HuH-7.5 (cell line): ENCODE measurements at places on chromosomes 2 and 18.

- no peak for DNase-seq
Observed at GRCh38 chr18:59357928-59358327, 1.1 kb downstream of the LMAN1 start.

- DNase-seq, result no peak
Observed at GRCh38 chr18:32803568-32803967, 30.7 kb upstream of the KLHL14 start.

DNA sequence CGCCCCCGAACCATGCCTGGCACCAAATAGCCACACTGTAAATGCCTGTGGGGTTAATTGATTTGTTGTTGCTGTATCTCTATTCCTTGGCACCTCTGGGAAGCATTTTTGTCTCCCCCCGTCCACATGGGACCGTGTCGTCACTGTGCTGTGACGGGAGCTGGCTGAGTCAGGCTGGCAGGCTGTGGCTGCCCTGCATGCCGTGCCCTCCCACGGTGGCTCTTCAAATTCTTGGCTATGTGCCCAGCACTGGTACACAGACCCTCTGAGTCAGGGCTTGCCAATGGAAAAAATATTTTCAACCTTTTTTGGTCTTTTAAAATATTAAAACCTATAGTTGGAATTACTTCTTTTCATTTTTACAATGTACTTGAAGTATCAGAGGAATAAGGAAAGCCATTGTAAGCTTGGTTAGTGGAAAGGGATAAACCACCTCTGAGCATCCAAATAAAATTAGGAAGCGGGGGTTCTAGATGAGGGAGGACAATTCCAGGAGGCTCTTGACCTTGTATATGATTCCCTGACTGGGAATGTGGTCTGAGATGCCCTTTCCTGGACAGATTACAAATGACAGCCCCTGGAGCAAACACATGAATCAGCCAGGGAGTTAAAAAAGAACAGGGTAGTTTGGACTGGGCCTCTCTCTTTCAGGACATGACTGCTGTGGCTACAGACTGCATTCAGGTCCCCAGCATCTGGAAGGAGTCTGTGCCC is 59.4 kb downstream of the DGKD start:
- no peak for DNase-seq

GRCh38 chr18:2636126-2636631 is 19.3 kb upstream of the SMCHD1 start:
- no peak for DNase-seq

GRCh38 chr2:164910101-164910899 is 45.0 kb downstream of the SLC38A11 start:
- DNase-seq, result no peak

DNA sequence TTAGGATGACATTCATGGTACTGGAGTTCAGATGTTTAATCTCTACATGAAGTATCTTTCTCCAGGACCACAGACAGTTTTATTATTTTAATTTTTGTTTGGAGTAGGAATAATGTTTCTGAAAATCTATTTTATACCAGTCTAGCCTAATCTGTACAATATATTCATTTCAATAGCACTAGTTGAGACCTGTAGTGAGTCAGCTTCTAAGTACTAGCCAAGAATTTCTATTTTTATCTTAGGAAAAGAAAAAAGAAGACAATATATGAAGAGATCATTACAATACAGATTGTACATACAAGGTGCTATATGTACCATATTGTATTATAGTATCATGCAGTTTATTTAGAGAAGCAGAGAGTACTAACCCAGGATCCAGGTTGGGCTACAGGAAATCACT is 826.9 kb upstream of the PIK3C3 start:
- no peak for DNase-seq

- DNase-seq, result no peak
Observed at GRCh38 chr2:143949121-143949848, 570.6 kb downstream of the ZEB2 start.

- DNase-seq, result peak; percentile 76
Observed at GRCh38 chr18:37253394-37254235, 312.0 kb downstream of the CELF4 start.

DNA sequence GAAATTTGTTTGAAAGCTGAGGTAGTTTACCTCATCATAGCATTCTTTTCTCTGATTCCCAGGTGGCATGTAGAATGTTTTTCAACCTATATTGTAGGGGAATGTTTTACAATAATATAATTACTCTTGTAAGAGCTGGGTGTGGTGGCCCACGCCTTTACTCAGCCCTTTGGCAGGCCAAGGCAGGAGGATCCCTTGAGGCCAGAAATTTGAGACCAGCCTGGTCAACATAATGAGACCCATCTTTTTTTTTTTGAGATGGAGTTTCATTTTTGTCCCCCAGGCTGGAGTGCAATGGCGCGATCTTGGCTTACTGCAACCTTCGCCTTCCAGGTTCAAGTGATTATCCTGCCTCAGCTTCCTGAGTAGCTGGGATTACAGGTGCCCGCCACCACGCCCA is 3.6 kb downstream of the USP39 start:
- no peak for DNase-seq

DNA sequence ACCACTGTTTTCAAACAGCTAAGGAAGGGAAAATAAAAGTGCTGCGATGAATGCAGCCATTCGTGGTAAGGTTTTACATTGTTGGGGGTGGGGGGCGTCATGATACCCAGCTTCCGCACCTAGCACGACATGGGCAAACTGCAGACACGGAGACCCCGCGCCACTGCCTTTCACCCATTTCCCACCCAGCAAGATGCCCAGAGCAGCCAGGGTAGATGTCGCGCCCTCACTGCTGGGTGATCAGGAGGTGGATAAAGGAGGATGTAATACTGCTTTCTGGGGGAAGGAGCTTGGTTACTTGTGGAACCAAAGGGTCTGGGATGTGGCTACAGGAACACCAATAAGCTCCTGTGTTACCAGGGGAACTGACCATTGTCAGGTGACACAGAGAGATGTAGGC is 138.4 kb downstream of the ZNF516 start:
- no peak for DNase-seq

- DNase-seq, result no peak
Observed at GRCh38 chr2:65019675-65020195, 30.5 kb downstream of the SLC1A4 start.

DNA sequence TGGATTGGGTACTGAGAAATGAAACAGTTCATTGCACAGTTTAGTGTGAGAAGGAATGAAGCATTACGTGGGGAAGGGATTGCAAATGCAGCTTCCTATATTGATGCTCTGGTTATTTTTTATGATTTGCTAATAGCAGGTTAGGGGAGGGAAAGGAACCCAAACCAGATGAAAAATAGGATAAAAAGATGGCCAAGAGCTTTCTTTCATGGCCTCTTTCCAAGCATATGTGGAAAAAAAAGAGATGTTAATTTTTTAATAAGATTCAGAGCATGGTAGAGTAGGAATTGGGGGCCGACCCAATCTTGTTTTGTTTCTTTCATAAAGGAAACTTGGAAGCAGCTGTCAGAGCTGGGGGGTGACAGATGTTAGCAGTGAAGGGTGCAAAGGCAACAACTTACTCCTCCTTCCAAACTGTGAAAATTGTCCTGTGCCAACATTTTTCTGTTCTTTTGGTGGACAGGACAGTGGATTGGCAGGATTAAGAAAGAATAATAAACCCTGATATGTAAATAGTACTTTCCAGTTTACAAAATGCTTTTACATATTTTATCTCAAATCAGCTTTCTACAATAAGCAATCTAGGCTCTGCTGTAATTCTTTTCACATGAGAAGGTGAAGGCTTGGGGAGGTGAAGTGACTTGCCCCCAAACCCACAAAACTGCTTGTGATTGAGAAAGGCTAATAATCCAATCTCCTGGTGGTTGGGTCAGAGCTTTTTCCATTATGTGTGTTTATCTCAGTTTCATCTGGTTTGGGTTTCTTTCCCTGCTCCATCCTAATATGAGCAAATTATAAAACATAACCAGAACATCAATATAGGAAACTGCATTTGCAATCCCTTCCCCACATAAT is 270.1 kb downstream of the ETAA1 start:
- DNase-seq, result no peak

DNA sequence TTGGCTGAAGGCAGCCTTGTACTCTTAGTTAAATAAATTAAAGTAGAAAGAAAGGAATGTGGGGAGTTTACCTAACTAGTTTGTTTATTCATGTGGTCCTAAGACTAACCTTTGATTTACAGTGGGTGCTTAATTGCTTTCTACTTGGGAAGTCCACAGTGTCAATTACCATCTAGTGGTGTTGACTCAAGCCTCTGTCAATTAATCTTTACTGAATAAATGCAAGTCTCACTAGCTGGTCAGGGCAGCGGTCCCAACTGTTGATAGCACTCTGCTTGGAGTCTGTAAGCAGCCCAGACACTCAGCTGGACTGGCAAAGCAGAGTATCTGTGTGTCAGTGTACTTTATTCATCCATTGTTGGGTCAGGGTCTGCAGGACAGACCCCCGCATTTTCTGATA is 15.8 kb downstream of the ZNF514 start:
- no peak for DNase-seq

- no peak for DNase-seq
Observed at GRCh38 chr2:172162739-172163336, 60.1 kb upstream of the DLX2 start.

DNA sequence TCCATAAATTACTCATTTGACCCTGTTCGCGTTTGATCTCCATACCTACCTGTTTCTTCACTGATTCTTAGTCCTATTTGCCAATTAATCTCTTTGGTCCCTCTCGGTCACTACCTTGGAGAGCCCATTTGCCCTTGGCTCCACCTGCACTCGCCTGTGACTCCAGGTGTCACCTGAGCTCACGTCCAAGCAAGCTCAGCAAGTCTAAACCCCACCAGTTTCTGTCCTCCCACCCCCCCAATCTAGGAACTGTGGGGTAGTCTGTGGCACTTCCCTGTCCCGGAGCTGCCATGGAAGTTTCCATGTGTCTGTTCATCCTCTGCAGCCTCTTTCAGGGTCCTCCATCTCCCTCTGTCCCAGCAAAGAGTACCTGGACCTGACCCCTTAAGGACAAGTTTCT is 68.1 kb upstream of the BCL2L11 start:
- no peak for DNase-seq

DNA sequence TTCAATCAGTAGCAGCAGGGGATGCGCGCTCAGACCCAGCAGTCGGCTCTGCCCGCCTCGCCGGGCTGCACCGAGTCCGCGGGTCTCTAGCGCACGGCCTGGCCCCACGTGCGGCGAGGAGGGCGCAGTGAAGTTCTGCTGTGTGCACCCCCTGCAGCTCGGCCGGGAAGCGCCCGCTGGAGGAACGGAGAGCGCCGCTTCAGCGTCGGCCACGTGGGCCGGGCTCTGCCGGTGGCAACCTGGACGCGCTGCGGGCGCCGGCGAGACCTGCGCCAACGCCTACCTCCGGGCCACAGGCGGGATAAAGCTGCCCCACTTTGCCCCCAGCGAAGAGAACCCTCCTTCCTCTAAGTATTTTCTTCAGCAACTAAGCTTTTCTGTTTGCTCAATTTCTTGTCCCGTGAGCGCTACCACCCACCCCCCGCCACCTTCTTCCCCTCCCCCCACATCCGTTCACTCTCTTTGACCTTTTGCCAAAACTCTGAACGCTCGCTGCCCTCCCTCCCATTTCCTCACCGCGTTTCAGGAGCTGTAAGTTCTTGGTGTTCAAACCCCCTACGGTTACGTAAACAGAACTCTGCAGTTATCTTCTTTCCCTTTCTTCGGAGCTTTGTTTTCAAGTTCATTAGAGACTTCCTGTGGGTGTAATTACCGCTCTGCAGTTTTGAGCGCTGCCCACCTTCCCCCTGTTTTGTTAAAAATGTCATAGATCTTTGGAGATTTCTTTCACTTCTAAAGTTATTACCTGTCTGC is 42.6 kb upstream of the EDAR start:
- no peak for DNase-seq

DNA sequence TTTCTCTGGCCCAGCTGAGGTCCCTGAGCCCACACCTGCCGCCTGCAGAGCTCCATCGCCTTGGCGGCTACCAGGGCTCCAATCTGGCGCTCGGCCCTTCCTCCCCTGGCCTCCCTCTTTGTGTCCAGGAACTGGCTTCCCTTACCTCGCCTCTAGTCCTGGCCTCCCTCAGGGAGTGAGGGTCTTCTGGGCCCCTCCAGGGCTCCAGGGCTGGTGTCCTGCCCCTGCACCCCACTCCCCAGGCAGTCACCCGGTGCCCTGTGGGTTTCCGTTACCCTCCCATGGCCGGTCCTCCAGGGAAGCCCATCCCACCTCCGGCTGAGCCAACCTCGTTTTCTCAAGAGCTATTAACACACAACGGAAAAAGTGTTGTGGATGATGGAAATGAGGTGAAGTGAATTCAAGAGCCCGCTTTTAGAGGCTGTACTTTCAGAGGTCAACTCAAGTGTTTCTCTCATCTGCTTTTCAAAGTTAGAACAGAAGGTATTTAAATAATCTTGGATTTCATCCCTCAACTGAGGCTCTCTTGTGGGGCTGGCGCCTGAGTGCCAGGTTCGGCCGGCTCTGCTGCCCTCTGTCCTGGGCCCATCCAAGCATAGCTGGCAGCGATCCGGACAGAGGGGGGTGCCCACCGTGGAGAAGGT is 131.9 kb downstream of the ASB1 start:
- DNase-seq, result no peak

DNA sequence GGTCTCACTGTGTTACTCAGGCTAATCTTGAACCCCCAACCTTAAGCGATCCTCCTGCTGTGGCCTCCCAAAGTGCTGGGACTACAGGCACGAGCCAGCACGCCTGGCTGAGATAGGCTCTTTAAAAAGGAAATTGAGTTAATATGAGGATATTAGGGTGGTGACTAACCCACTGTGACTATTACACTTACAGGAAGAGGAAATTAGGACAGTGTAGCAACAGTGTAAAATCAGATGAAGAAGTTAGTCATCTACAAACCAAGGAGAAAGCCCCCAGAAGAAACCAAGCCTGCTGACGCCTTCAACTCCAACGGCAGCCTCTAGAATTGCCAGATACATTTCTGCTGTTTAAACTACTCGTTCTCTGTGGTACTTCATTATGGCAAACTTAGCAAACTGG is 711.9 kb downstream of the SUCLG1 start:
- DNase-seq, result no peak

DNA sequence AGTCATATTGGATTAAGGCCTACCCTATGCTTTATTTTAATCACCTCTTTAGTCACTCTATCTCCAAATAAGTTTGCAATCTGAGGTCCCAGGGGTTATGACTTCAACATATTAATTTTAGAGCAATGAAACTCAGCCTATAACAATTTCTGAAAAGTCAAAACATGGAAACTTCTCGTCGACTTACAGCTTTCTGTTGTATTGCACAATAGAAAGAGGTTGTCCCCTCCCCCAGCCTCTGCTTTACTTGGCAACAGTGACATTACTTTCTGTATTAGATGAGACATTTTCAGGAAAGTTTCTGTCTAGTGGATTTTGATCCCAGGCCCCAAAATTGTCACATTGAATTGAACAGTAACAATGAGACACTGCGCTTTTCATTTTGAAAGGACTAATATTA is 326.4 kb downstream of the THSD7B start:
- DNase-seq, result no peak

DNA sequence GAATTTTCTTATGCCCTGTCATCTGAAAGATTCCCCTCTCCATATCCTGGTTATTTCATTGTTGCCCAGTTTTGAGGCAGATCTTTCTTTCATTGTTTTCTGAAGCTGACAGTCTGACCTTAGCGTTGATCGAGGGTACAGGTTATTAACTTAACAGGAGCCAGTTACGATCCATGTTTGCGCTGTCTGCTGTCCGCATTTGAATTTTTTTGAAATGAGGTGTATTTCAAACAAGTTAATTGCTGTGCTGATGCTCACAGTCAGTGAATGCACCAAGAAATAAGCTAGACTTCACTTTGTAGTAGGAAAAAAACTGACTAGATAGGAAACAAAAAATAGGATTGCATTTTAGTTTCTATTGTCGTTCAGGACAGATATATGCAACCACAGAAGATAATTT is 34.8 kb upstream of the SPAG16 start:
- no peak for DNase-seq
